ENCODE measurements at places on chromosomes 5 and 9. TPM values are rescaled to one million over a fixed set of nuclear protein-coding genes. Genes with fewer than 3 reads are reported as not detected.

GHR gene
- 19.7 TPM for polyA plus RNA-seq

WDR5 gene
- 39.1 TPM for polyA plus RNA-seq

NMUR2 gene
- 0.16 TPM for polyA plus RNA-seq

MELK gene
- 20.6 TPM for polyA plus RNA-seq

NR2F1-AS1 gene
- polyA plus RNA-seq: 61.5 TPM

ZNF618 gene
- 40.2 TPM for polyA plus RNA-seq

SLC46A2 gene
- 0.20 TPM for polyA plus RNA-seq

CCDC192 gene
- polyA plus RNA-seq: 1.1 TPM

PDE6A gene
- 0.09 TPM for polyA plus RNA-seq

ADAMTS19 gene
- 5.4 TPM for polyA plus RNA-seq

EMB gene
- 4.1 TPM for polyA plus RNA-seq

TPM2 gene
- 128 TPM for polyA plus RNA-seq

YTHDC2 gene
- polyA plus RNA-seq: 36.5 TPM

HEMGN gene
- 3.3 TPM for polyA plus RNA-seq

ECM2 gene
- 23.6 TPM for polyA plus RNA-seq

ST8SIA4 gene
- 5.0 TPM for polyA plus RNA-seq

PCDHGC4 gene
- 3.4 TPM for polyA plus RNA-seq

FOXD1 gene
- polyA plus RNA-seq: 8.7 TPM

WDR38 gene
- 0.48 TPM for polyA plus RNA-seq

SOX30 gene
- 0.87 TPM for polyA plus RNA-seq

FRMD3 gene
- polyA plus RNA-seq: 28.9 TPM

ANKRD31 gene
- 0.67 TPM for polyA plus RNA-seq

NOXA1 gene
- polyA plus RNA-seq: 6.1 TPM

ADAMTS13 gene
- 12.0 TPM for polyA plus RNA-seq

SPATA31A3 gene
- polyA plus RNA-seq: not detected

ZNF883 gene
- 10.6 TPM for polyA plus RNA-seq

SLC6A18 gene
- polyA plus RNA-seq: 1.6 TPM

CFAP77 gene
- polyA plus RNA-seq: 0.79 TPM

ZNF454 gene
- 6.5 TPM for polyA plus RNA-seq

NUTM2G gene
- polyA plus RNA-seq: 0.59 TPM

FAM151B gene
- polyA plus RNA-seq: 3.0 TPM

SUSD3 gene
- 12.0 TPM for polyA plus RNA-seq

NR3C1 gene
- 42.2 TPM for polyA plus RNA-seq

SCGB3A2 gene
- 0.97 TPM for polyA plus RNA-seq

OR1Q1 gene
- polyA plus RNA-seq: not detected

C5orf52 gene
- polyA plus RNA-seq: not detected

PCDHAC1 gene
- 0.11 TPM for polyA plus RNA-seq

TAF11L14 gene
- polyA plus RNA-seq: not detected

CTXN3 gene
- not detected for polyA plus RNA-seq

ALG2 gene
- 42.0 TPM for polyA plus RNA-seq

PRRX2 gene
- 1.8 TPM for polyA plus RNA-seq

TUSC1 gene
- 19.0 TPM for polyA plus RNA-seq

LCN1 gene
- not detected for polyA plus RNA-seq

PANK3 gene
- 64.5 TPM for polyA plus RNA-seq

UIMC1 gene
- polyA plus RNA-seq: 38.2 TPM

AQP3 gene
- polyA plus RNA-seq: 48.1 TPM

INSYN2B gene
- 2.2 TPM for polyA plus RNA-seq

SURF4 gene
- 174 TPM for polyA plus RNA-seq

CD274 gene
- polyA plus RNA-seq: 1.5 TPM

CDH10 gene
- 4.0 TPM for polyA plus RNA-seq

IFNA21 gene
- polyA plus RNA-seq: not detected

LPAR1 gene
- polyA plus RNA-seq: 31.0 TPM

HAND1 gene
- polyA plus RNA-seq: not detected

Data from right renal pelvis (tissue), 4 donors.